ENCODE measurements at places on chromosomes 2 and 18.
A peak's percentile ranks its signal among the peaks of the same experiment; 100 is the strongest.

DNA sequence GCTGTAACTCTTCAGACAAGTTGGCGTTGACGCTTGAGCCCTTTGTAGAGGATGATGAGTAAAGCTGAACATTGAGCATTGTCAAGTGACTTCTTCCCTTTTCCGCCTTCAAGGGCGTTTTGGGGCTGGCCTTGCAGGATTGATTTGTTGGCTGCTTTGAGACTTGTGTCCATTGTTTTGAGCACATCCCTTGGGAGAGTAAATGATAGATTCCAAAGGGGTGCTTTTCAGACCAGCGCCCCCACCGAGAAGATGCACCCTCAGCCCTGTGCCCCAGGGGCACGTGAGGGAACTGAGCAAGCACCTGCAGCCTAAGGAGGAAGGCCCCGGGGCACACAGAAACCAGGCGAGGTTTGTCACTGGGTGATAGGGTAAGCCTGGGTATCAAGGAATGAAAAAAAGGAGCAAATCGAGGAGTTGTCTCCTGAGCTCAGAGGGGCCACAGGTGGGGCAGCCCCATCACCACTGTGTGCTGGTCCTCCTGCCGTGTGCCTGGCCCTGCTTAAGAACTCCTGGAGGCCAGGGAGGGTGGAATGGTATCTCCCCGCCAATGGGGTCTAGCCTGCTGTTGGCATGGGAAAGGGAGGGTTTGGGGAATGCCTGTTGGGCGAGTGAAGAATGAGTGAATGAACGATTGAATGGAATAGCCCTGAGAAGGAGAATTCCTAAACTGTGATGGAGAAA, 64.0 kb downstream of the RAB31 start:
- DNase-seq = no peak

DNA sequence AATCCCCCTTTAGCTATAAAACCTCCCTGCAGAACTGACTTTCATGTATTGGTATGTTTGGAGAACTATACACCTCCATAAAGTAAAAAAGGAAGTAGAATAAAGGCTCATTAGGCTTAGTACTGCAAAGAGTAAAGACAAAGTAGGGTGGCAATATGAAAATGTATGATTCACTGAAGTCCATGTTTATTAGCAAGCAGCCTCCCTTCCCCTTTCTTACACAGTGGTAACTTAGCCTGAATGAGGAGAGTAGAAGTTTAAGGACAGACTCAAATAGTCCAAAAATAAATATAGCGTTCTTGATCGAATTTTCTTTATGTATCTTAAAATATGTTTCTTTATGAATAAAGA, 1.5 kb downstream of the ZNF804A start:
- no peak for DNase-seq

DNA sequence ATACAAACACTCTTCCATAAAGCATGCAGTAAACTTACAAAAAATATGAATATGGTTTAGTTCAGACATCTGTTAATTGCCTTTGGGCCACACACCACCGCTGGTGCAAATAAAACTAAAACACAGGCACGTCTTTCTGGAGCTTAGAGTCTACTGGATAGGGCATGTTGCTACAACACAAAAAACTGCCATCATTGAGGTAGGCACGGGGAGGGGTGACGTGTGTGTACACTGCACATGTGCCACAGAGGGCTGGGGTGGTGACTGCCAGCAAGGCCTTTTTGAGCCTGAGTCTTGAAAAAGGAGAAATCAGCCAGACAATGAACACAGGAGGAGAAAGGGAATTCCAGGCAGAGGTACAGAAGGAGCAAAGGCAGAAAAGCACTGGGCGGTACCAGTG, 5.1 kb downstream of the SERPINE2 start:
- DNase-seq = no peak

DNA sequence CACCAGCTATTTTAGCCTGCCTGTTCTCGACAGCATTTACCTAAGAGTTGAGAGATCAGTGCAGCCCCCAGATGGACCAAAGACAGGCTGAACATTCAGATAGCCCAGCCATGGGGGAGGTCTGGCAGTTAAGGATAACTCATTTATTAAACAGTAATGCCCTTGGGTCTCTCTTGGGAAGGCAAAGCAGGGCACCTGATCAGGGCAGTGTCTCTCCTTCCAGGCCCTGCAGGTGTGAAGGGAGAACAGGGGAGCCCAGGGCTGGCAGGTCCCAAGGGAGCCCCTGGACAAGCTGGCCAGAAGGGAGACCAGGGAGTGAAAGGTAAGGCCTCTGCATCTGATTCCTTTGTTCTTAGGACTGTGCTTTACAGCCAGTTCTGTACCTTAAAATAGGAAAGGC, 49.6 kb downstream of the MARCO start:
- no peak for DNase-seq

- no peak for DNase-seq
Measured at GRCh38 chr18:35694808-35695207, 113.3 kb downstream of the GALNT1 start.

GRCh38 chr2:232831496-232831895, 38.6 kb upstream of the SNORC start:
- no peak for DNase-seq

DNA sequence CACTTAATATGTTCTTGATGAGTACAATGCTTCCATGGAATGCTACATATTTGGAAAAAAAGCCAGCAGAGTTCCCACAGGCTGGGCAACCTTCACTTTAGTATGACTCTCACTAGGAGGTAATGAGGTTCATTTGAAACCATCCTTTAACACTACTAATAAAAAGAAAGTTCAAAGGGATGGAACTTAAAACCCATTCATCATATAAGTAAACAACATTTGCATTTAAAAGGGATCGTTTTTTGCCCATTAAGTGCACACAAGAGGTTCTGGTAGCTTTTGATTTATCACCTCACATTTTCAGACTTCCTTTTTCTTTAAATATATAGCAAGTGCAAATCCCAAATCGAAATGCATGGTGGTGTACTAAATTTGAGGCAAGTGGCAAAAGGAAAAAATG, 270.8 kb upstream of the DCC start:
- DNase-seq = no peak

- no peak for DNase-seq
Measured at GRCh38 chr18:356778-357177, 88.9 kb upstream of the THOC1 start.

DNA sequence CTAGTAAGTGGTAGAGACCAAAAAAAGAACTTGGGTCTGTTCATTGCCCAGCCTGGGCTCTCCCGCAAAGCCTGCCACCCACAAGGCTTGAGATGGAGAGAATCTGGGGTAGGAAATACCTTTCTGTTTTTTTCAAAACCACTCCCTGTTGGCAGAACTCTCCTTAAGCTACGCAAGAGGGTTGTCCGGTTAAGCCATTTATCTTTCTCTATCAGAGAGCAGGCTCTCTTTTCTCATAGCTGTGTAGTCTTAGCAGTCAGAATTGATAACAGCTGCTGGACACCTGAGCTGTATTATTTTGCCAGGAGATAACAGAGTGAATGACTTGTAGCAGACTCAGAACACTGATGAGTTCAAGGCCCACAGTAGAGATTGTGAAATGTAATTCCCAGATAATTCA, 1088.1 kb downstream of the TSN start:
- no peak for DNase-seq

- no peak for DNase-seq
Measured at GRCh38 chr2:111108745-111109271, 11.9 kb upstream of the BCL2L11 start.

- DNase-seq = peak; percentile 85
Measured at GRCh38 chr2:201130524-201131186, 14.7 kb downstream of the CFLAR start.

GRCh38 chr2:43718530-43719124, 42.4 kb upstream of the C1GALT1C1L start:
- DNase-seq = no peak

- no peak for DNase-seq
Measured at GRCh38 chr2:97742381-97742847, 29.0 kb downstream of the ZAP70 start.

GRCh38 chr2:38159191-38159590, 83.2 kb upstream of the CYP1B1 start:
- no peak for DNase-seq

GRCh38 chr2:36214691-36215090, 140.9 kb upstream of the CRIM1 start:
- DNase-seq = no peak

DNA sequence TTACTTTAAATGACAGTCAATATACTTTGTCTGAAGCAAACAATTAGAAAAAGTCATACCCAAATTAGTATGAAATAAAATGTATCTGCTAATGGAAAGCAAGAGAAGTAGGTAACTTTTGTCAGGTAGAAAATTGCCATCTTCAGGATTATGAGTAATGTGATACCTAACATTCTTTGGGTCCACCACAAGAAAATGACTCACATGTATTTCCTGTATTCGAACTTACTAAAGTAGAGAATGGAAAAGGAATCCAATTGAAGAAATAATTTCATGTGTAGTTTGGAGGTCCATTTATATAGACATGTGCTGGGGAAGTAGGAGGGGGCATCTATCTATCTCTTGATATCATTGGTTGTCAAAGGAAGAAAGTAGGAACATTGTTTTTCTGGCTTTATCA, 636.2 kb upstream of the CHAC2 start:
- no peak for DNase-seq

- DNase-seq = no peak
Measured at GRCh38 chr2:97691166-97691565, 21.7 kb downstream of the C2orf92 start.

DNA sequence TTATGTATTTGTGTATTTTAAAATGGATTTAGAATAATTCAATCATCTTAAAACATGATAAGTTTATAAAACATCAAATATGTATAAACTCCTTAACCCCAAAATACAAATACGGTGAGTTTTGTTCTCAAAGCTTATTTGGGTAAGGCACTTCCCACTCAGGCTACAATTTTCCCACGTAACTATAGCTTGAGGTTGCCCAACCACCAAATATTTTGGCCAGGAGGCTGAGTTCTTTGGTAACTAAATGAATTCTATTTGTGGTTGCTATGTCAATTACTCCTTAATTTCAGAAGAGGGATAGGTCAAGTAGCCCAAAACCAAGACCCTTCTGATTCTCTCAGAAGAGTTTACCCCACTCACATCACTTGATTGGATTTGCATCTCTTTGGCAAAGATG, 70.4 kb downstream of the MYL12B start:
- DNase-seq = no peak

- DNase-seq = no peak
Measured at GRCh38 chr2:38113051-38113450, 37.1 kb upstream of the CYP1B1 start.

GRCh38 chr2:43444989-43445645, 150.7 kb downstream of the THADA start:
- no peak for DNase-seq

DNA sequence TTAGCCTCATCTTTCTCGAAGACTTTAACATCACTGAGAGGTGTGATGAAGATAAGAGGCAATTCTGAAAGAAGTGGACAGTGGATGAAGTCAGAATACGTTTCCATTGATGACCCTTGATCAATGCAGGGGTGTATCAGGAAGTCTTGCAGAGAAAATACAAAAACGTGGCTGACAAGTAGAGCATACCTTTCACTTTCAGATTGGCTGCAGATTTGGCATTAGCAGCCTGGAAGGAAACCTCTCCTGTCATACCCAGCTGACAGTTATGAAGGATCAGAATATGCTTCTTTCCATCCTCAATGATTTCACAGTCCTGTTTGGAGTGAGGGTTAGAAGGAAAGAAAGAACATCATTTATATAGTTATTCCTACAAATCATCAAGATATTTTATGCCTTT, 152.5 kb downstream of the PLEKHA3 start:
- no peak for DNase-seq

- DNase-seq = no peak
Measured at GRCh38 chr2:234716271-234716670, 219.4 kb upstream of the ARL4C start.

DNA sequence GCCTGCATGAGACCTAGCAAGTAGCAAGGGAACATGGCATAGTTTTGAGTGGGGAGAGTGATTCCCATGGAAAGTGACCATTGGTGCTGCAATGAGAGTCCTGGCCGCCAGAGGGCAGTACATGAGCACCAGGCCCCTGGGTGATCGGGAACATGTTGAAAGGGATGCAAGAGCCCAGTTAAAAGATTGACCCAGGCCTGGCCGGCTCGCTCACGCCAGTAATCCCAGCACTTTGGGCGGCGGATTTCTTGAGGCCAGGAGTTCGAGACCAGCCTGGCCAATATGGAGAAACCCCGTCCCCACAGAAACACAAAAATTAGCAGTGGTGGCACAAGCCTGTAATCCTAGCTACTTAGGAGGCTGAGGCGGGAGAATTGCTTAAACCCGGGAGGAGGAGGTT, 22.2 kb downstream of the FAP start:
- DNase-seq = peak; percentile 60

DNA sequence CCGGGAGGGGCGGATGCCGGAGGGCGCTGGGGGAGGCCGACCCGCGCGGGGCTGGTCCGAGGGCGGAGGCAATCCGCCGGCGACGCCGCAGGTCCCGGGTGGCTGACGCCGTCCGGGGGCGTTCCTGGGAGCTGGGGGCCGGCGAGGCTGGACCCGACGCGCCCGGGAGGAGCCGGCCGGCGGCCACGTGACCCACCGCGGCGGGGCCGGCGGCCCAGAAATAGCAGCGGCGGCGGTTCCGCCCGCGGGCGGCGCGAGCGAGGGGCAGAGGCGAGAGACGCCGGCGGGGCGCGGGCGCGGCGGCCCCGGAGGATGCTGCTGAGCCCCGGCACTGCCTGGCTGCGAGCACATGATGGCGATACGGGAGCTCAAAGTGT, at the start of gene RAB31:
Gene RAB31 (plus strand): TSS at position 245 of the 377 bp plus-strand sequence. CDS start 105 bp downstream, at position 350.
- peak; percentile 78 for DNase-seq

DNA sequence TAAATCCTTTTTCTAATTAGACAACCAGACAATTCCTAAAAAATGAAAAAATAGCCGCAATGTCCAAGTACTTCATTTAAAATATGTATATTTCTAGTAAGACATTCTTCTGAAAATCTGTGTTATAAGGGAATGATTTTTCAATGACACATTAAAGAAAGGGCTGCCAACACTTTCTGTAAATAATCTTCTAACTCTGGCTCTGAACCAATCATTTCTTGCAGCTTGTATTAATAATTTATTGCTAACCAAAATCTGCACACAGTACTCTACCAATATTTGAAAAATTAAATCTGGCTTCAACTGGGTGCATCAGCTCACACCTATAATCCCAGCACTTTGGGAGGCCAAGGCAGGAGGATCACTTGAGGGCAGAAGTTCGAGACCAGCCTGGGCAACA, 8.3 kb downstream of the NFU1 start:
- DNase-seq = no peak
